GM23338 (cell line): ENCODE measurements at places on chromosomes 2 and 18. TPM values are rescaled to one million over a fixed set of nuclear protein-coding genes. Genes with fewer than 3 reads are reported as not detected.

DNA sequence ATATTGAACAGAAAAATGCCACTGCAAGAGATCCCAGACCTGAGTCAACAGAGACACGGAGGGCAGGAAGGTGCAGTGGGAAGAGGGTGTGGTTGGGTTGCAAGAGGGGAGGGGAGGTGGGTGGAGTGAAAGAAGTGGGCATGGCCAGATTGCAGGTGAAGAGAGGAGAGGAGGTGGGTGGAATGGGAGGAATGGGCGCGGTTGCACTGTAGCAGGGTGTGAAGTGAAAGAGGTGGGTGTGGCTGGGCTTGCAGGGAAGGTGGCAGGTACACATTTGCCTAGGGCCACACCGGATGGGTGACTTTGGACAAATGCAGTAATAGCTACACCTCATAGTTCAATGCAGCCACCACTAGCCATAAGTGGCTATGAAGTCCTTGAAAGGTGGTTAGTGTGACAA lies 71.1 kb downstream of the DOCK10 start:
- H3K4me1 ChIP-seq, result no peaks in the 10 kb centered on the region
- no peak overlapping the region for H3K4me3 ChIP-seq
- H3K36me3 ChIP-seq, result no peaks in the 10 kb centered on the region
- DNase-seq, result peak; percentile 60
- H3K27me3 ChIP-seq, result no peaks in the 10 kb centered on the region
- H3K27ac ChIP-seq, result no peak overlapping the region

DNA sequence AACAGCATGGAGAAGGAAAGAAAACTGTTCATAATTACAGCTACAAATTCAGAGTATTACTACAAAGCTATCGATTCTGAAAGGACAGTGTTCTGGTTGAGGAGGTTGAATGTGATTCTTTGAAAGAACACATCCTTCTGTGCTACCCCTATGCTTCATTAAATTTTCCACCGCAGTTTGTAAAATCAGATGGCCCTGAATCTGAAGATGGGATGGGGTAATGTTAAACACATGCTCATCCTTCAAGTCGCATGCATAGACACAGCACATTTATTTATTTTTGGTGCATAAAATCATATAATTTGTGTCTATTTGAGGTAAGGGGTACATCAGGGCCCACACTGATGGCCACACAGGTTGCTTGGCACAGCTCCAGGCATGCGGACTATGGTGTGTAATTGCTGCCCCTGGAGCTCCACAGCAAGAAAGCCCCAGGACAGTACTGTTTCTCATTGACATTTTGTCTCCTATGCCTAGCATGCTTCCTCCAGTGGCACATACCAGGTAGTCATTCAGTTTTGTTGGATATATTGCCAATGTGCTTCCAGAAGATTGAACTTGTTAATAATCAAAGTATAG lies 238.8 kb upstream of the TANK start:
- no peak for DNase-seq
- H3K4me1 ChIP-seq, result peaks cover 29% of the 10 kb centered on the region
- H3K27ac ChIP-seq, result no peak overlapping the region
- no peak overlapping the region for H3K4me3 ChIP-seq
- H3K27me3 ChIP-seq, result peaks cover under 1% of the 10 kb centered on the region; the same call in 1 of the 2 replicates

GRCh38 chr18:61435064-61435652 lies 101.9 kb downstream of the CDH20 start:
- H3K4me3 ChIP-seq, result no peak overlapping the region
- no peaks in the 10 kb centered on the region for H3K27me3 ChIP-seq
- peak; percentile 74 for DNase-seq
- H3K4me1 ChIP-seq, result no peaks in the 10 kb centered on the region
- H3K27ac ChIP-seq, result no peak overlapping the region

Gene SLC14A1
- 0.21 TPM in 1 of 2 replicates, not detected in the other for total RNA-seq

Gene RNF144A
- 12.5 and 14.7 TPM in 2 replicates for total RNA-seq

Gene KLHL14
- total RNA-seq, result 0.78 and 1.9 TPM in 2 replicates

Gene SERPINB10
- total RNA-seq, result not detected in 2 replicates

Gene ASXL3
- total RNA-seq, result 1.4 and 2.6 TPM in 2 replicates

GRCh38 chr2:49237867-49238603 lies 83.7 kb upstream of the FSHR start:
- H3K4me1 ChIP-seq, result no peaks in the 10 kb centered on the region
- H3K4me3 ChIP-seq, result no peak overlapping the region
- H3K27ac ChIP-seq, result no peak overlapping the region
- H3K27me3 ChIP-seq, result no peaks in the 10 kb centered on the region

DNA sequence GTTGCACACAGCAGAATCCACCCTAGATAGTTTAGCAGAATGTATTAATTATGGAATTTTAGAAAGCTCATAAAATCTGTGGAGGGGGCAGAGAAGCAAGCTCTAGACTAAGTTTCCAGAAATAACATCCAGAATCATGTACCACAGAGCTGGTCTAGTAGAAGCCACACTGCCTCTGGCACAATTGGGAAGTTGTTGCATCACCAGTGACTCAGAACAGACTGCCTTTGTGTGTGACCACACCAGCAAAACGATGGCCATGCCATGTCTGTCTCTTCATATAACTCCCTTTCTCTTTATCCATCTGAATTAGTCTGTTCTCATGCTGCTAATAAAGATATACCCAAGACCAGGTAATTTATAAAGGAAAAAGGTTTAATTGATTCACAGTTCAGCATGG lies 158.9 kb downstream of the CCDC148 start:
- no peaks in the 10 kb centered on the region for H3K4me1 ChIP-seq
- no peak for DNase-seq
- no peak overlapping the region for H3K27ac ChIP-seq
- no peaks in the 10 kb centered on the region for H3K36me3 ChIP-seq
- no peak overlapping the region for H3K4me3 ChIP-seq

GRCh38 chr2:72950558-72951255 lies 33.4 kb downstream of the EMX1 start:
- H3K4me1 ChIP-seq, result peaks cover 24% of the 10 kb centered on the region
- no peak for DNase-seq
- no peak overlapping the region for H3K4me3 ChIP-seq
- H3K27ac ChIP-seq, result peak overlapping the region; percentile 80
- H3K27me3 ChIP-seq, result no peaks in the 10 kb centered on the region

Gene CNNM3
- 22.8 and 25.7 TPM in 2 replicates for total RNA-seq

GRCh38 chr2:164523726-164524125 lies 97.6 kb downstream of the GRB14 start:
- DNase-seq, result no peak
- H3K27ac ChIP-seq, result no peak overlapping the region
- no peak overlapping the region for H3K4me3 ChIP-seq

Gene SERPINB5
- total RNA-seq, result not detected in 2 replicates

GRCh38 chr2:12334412-12334966 lies 382.2 kb upstream of the TRIB2 start:
- H3K4me3 ChIP-seq, result no peak overlapping the region
- DNase-seq, result no peak
- no peaks in the 10 kb centered on the region for H3K27me3 ChIP-seq
- no peak overlapping the region for H3K27ac ChIP-seq

GRCh38 chr2:176637486-176638166 lies 368.4 kb downstream of the MTX2 start:
- H3K4me1 ChIP-seq, result peaks cover 23% of the 10 kb centered on the region
- no peaks in the 10 kb centered on the region for H3K36me3 ChIP-seq
- peak overlapping the region; percentile 65 for H3K4me3 ChIP-seq
- peaks cover 75% of the 10 kb centered on the region for H3K27me3 ChIP-seq
- H3K27ac ChIP-seq, result no peak overlapping the region

GRCh38 chr2:235864302-235864701 lies 303.9 kb downstream of the GBX2 start:
- DNase-seq, result no peak
- peaks cover 26% of the 10 kb centered on the region for H3K4me1 ChIP-seq
- H3K36me3 ChIP-seq, result no peaks in the 10 kb centered on the region
- H3K27ac ChIP-seq, result no peak overlapping the region
- no peak overlapping the region for H3K4me3 ChIP-seq
- H3K27me3 ChIP-seq, result no peaks in the 10 kb centered on the region

DNA sequence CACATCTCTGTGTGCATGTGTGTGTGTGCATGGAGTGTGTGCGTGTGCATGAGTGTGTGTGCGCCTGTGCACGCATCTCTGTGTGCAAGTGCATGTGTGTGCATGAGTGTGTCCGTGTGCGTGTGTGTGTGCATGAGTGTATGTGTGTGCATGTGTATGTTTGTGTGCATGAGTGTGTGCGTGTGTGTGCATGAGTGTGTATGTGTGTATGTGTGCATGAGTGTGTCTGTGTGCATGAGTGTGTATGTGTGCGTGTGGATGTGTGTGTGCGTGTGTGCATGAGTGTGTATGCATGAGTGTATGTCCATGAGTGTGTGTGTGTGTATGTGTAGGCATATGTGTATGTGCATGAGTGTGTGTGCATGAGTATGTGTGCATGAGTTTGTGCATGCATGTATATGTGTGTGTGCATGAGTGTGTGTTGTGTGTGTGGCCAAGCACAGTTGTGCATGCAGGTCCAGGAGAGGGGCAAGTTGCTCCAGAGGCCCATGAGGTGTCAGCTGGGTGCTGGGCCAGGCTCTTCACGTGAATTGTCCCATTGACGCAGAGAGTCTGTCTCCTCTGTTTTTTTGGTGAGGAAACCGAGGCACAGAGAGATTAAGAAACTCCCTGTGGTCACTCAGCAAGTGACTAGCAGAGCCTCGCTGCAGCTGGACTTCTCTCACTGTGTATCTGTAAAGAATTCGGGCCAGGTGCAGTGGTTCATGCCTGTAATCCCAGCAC lies 75.5 kb downstream of the ASB1 start:
- H3K4me1 ChIP-seq, result no peaks in the 10 kb centered on the region
- H3K36me3 ChIP-seq, result no peaks in the 10 kb centered on the region
- no peak overlapping the region for H3K4me3 ChIP-seq
- no peak for DNase-seq

DNA sequence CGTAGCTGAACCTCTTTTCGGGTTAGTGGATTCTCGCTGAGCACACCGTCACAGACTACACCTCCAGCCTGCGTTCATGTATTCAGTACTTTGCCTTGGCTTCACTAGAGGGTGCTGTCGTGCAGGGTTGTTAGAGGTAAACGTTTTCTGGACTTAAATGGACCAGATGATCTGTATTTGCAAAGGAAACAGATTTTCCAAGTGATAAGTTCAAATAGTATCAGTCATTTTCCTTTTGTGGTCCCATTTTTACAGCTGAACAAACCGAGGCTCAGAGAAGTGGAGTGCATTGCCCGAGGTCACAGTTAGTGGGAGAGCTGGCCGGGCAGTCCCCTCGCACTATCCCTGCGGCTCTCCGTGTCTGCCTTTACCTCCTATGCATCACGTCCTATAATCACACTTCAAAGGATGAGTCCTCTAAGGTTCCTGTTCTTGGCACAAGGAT lies 125.9 kb downstream of the MAP4K4 start:
- H3K36me3 ChIP-seq, result peaks cover 4% of the 10 kb centered on the region
- peak; percentile 90 for DNase-seq
- no peak overlapping the region for H3K27ac ChIP-seq
- no peak overlapping the region for H3K4me3 ChIP-seq
- H3K27me3 ChIP-seq, result no peaks in the 10 kb centered on the region

- H3K36me3 ChIP-seq, result no peaks in the 10 kb centered on the region
- no peak overlapping the region for H3K27ac ChIP-seq
- no peak overlapping the region for H3K4me3 ChIP-seq
- DNase-seq, result peak; percentile 78
These were observed 1167.9 kb downstream of the DSC3 start for GRCh38 chr18:29874519-29875098.

Gene CLASP1
- total RNA-seq, result 47.9 and 56.3 TPM in 2 replicates

DNA sequence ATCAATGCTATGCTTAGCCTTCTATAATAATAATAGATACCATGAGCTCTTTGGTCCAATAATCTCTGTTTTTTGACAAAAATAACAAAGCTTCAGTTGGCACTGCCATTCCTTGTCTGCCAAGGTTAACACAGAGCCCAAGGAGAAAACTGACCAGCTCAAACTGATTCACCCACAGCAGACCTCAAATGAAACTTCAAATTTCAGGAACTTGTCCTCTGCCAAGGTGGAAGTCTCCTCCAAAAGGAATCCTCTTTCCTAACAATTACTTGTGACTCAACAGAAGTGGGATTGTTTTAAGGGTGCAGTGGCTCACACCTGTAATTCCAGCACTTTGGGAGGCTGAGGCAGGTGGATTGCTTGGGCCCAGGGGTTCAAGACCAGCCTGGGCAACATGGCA lies 12.1 kb downstream of the AAK1 start:
- no peaks in the 10 kb centered on the region for H3K36me3 ChIP-seq
- DNase-seq, result no peak
- H3K27ac ChIP-seq, result no peak overlapping the region
- peaks cover 11% of the 10 kb centered on the region for H3K4me1 ChIP-seq

Gene LINC00305
- total RNA-seq, result not detected in 2 replicates

Gene LRP2
- total RNA-seq, result 1.9 and 2.7 TPM in 2 replicates

GRCh38 chr18:48348739-48349138 lies 60.4 kb downstream of the ZBTB7C start:
- no peaks in the 10 kb centered on the region for H3K27me3 ChIP-seq
- H3K4me3 ChIP-seq, result no peak overlapping the region
- H3K4me1 ChIP-seq, result no peaks in the 10 kb centered on the region; the same call in 1 of the 2 replicates
- no peaks in the 10 kb centered on the region for H3K36me3 ChIP-seq
- no peak for DNase-seq

GRCh38 chr18:50933684-50934083 lies 34.2 kb upstream of the ELAC1 start:
- H3K36me3 ChIP-seq, result peaks cover 9% of the 10 kb centered on the region
- no peak for DNase-seq
- H3K4me3 ChIP-seq, result no peak overlapping the region
- no peak overlapping the region for H3K27ac ChIP-seq
- no peaks in the 10 kb centered on the region for H3K4me1 ChIP-seq
- no peaks in the 10 kb centered on the region for H3K27me3 ChIP-seq

DNA sequence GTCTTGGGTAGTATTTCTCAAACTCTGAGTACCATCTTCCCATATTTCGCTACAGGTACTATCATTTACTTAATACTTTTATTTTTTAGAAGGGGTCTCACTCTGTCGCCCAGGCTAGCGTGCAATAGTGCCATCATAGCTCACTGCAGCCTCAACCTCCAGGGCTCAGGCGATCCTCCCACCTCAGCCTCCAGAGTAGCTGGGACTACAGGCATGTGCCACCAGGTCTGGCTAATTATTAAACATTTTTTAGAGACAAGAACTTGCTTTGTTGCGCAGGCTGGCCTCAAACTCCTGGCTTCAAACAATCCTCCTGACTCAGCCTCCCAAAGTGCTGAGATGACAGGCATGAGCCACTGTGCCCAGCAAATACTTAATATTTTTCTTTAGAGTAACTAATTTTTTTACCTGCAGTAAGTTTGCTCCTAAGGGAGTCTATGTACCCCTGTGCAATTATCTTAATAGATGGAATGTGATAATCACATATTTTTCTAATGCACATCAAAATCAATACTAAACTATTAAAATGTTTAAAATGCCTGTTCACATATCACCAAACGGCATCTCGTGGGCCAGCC lies 100.6 kb upstream of the ST3GAL5 start:
- no peaks in the 10 kb centered on the region for H3K36me3 ChIP-seq
- no peak overlapping the region for H3K4me3 ChIP-seq
- no peak for DNase-seq
- H3K27ac ChIP-seq, result no peak overlapping the region
- H3K4me1 ChIP-seq, result no peaks in the 10 kb centered on the region
- no peaks in the 10 kb centered on the region for H3K27me3 ChIP-seq
